Neural progenitor cell (in vitro differentiated cells): ENCODE measurements at places on chromosomes 11 and 22.

DNA sequence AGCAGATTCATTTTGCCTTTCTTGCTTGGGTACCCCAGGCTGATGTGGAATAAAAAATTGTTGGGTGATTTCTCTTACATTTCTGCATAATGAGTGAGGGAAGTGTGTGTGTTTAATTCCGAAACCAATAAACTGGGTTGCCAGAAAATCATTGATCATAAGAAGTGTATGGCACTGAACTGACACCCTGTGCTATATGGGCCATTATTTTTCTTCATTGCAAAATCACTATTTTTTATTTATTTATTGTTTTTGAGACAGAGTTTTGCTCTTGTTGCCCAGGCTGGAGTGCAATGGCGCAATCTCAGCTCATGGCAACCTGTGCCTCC, 14.6 kb upstream of the HIKESHI start:
- no peak for DNase-seq

GRCh38 chr11:47179655-47179991, 2.9 kb upstream of the ARFGAP2 start:
- peak; percentile 79 for DNase-seq

- DNase-seq = no peak
Measured at GRCh38 chr11:20881328-20882079, 212.1 kb downstream of the NELL1 start.

DNA sequence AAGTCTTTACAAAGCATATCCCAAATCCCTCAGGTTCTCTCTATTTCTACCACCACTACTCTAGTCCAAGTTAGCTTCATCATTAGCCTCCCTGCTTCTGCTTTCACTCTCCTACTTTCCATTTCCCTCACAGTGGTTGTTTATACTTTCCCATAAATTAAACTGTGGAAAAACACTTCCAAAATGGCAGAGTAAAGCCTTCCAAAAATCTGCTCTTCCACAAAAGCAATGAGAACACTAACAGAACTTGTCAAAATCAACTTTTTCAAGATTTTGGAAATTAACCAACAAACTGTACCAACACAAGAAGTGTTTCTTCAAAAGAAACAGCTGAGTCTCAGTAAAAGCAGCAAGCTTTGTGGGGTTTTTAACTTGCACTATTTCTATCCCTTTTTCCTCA, 71.8 kb downstream of the TTC28 start:
- no peak for DNase-seq

- no peak for DNase-seq
Measured at GRCh38 chr11:66492161-66492865, 12.1 kb downstream of the DPP3 start.
